Left cardiac atrium (tissue), 4 donors: ENCODE measurements at places on chromosomes 7 and 10. TPM values are rescaled to one million over a fixed set of nuclear protein-coding genes. Genes with fewer than 3 reads are reported as not detected.

DNA sequence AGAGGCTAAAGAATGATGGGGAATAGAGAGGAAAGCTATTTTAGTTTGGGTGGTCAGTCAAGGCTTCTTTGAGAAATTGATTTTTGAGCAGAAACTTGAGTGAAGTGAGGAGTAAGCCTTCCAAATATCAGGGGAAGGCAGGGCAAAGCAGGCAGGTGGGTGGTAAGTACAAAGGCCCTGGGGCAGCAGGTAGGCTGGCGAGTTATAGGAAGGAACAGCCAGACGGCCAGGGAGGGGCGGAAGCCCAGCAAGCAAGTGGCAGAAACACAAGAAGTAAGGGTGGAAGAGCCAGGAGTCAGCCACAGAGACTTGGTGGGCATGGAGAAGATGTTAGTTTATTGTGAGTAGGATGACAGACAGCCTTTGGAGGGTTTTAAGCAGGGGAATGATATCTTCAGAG, 34.9 kb downstream of the VWA2 start:
- DNase-seq, result no peak

DNA sequence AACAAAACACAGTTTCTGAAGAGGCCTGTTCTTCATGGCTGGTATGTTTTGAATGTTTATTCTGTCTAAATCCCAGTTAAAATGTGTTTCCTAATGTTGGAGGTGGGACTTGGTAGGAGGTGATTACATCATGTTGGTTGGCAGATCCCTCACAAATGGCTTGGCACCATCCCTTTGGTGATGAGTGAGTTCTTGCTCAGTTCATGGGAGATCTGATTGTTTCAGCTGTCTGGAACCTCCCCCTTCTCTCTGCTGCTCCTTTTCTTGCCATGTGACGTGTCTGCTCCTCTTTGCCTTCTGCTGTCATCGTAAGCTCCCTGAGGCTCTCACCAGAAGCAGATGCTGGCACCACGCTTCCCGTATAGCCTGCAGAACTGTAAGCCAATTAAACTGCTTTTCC, 383.6 kb upstream of the TPK1 start:
- no peak for DNase-seq

- no peak for DNase-seq
These were observed 83.6 kb downstream of the NRCAM start for GRCh38 chr7:108372618-108373017.

- peak; percentile 63 for DNase-seq
These were observed 249.2 kb downstream of the SFMBT2 start for GRCh38 chr10:7161484-7162250.

Gene COBL
- 28.1 TPM for total RNA-seq

Gene IRF5
- total RNA-seq, result 4.6 TPM

GRCh38 chr7:5578495-5578894, 154.9 kb upstream of the TNRC18 start:
- no peak for DNase-seq

DNA sequence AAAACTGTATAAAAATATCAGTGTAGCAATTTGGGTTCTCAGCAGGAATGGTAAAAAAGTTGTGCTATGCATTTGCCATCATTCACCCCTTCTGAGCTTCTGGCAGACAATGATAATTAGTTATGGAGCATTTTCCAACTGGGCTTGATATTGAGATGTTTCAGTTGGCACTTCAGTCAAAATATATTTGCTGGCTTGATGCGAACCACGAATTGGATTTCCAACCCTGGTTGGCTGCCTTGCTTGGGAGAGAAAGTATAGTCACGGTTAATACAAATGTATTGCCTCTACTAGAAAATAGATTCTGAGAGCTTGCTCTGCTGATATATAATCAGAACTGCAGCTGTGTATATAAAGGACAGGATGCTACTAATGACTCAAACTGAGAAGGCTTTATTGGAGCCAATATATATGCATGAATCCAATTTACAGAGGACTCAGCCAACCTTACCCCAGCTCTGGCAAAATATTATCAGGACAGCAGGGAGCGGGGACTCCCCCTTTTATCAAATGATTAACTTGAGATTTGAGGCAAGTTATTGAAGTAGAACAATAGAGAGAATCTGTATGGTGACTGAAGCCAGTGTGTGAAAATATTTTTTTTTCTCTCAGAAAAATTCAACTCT, 219.8 kb upstream of the SMIM30 start:
- DNase-seq, result no peak

DNA sequence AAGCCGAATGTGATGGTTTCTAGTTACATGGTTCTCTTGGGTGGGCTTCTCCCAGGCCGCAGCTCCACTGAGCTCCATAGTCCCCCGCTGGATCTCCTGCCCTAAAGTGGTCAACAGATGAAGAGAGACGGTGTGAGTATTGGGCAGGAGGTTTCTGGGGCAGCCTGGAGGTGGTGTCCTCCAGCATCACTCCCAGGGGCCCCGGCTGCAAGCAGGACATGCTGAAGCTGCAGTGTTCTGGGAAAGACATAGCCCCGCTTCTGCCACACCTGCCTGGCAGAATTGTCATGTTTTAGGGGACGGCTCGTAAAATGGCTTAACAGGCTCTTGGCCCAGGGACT, 40.4 kb downstream of the CALML3 start:
- DNase-seq, result no peak

Gene ZNF488
- total RNA-seq, result not detected

- DNase-seq, result no peak
These were observed 63.1 kb downstream of the FZD1 start for GRCh38 chr7:91327346-91327745.

DNA sequence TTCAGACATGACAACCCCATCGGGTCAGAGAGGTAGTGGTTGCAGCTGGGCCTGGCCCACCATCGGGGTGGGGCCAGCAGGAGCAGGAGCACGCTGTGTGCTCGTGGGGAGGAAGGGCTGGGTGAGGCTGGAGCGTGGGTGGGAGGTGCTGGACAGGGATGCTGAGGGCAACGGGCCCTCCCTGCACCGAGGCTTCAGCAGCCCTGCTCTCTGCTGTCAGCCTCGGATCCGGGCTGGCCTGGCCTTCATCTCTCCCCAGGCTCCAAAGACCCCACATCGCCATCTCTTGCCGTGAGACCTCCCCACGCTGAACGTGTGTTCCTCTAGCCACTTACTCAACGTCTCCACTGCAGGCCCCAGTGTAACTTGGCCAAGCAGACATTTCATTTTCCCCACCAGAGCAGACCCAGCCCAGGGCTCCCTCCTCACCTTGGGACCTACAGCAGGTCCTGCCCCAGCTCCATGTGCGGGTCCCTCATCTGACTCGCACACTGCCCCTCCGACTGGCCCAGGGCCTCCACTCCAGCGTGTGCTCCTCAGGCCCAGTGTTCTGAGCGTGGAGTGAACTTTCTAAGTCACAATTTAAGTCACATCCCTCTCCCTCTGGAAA, 462.4 kb downstream of the DNAJB6 start:
- DNase-seq, result no peak

- DNase-seq, result no peak
These were observed 97.7 kb downstream of the CACNA2D1 start for GRCh38 chr7:82345886-82346285.

- DNase-seq, result no peak
These were observed 131.4 kb downstream of the VPS41 start for GRCh38 chr7:38777609-38778008.

GRCh38 chr10:77738496-77739158, 101.0 kb upstream of the KCNMA1 start:
- no peak for DNase-seq

Gene INSYN2A
- total RNA-seq, result not detected

- no peak for DNase-seq
These were observed 74.1 kb downstream of the VIPR2 start for GRCh38 chr7:159070431-159071148.

Gene VAX1
- not detected for total RNA-seq

Gene OLAH
- total RNA-seq, result 0.42 TPM

DNA sequence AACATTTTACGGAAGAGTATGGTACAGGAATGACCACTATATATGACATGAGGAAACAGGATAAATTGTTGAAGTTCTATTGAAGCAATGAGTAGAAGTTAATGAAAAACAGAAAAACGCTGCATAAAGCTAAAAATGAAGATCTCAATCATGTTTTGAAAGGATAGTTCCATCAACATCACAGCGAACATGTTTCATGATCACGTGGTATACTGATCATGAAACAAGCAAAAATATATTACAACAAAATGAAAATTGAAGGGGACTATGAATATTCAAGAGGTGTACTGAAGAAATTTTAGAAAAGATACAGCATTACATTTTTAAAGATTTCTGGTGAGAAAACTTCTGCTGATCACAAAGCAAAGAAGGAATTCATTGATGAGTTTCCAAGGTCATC, 45.9 kb upstream of the TAC1 start:
- DNase-seq, result no peak

DNA sequence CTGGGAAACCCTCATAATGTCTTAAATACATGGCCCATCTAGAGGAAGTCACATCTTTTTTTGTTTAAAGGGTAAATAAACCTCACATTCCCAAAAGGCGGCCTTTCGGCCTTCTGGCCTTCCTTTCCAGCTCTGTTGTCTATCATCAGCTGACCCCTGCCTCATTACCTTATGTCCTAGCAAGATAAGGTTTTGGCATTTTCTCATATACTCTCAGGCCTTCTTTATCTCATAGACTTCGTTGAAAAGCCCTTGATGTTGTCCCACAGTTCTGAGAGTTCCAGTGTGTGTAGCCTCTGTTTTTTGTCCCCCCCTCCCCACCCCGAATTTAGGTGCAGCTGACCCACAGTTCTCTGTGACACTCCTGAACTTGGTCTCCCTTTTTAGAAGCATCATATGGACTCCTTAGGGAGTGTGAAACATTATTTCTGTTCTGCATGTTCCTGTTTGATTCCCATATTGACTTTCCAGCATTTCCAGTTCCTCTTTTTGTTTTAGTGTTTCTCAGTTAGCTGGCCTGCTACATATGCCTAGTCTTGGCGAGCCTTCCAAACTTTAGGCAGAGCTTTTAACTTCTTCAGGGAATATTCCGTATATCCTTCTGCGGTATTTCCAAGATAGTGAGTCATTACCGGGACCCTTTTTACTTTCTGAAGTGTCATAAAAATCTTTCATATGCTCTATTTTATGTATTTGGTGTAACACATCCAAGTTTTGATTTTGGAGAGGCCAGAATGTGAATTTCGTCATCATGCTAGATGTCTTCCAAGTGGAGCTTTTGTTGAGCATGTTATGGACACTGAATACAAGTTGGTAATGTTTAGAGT, 138.5 kb downstream of the LRRC4 start:
- DNase-seq, result no peak

Gene ITIH5
- 20.4 TPM for total RNA-seq

Gene NCAPG2
- 6.4 TPM for total RNA-seq

DNA sequence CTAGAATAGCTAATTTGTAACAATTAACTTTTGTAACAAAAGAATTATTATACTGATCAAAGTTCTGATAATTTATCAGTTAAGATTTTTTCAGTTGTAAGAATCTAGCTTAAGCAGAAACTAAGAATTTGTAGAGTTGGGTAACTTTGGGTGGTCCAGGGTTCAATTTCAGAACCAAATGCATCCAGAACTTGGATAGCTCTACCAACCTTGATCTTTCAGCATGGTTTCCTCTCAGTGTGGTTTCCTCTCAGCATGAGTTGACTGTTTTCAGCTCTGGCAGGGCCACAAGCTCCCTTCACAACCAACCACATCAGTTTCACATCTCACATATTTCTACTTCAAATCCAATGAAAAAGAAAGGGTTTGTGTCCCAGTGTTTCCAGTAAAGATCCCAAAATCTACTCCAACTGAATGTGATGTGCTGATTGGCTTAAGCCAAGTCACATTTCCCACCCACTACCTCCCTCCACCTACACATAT, 3.3 kb upstream of the FAS start:
- DNase-seq, result no peak

GRCh38 chr10:49074836-49075682, 40.3 kb downstream of the VSTM4 start:
- no peak for DNase-seq

DNA sequence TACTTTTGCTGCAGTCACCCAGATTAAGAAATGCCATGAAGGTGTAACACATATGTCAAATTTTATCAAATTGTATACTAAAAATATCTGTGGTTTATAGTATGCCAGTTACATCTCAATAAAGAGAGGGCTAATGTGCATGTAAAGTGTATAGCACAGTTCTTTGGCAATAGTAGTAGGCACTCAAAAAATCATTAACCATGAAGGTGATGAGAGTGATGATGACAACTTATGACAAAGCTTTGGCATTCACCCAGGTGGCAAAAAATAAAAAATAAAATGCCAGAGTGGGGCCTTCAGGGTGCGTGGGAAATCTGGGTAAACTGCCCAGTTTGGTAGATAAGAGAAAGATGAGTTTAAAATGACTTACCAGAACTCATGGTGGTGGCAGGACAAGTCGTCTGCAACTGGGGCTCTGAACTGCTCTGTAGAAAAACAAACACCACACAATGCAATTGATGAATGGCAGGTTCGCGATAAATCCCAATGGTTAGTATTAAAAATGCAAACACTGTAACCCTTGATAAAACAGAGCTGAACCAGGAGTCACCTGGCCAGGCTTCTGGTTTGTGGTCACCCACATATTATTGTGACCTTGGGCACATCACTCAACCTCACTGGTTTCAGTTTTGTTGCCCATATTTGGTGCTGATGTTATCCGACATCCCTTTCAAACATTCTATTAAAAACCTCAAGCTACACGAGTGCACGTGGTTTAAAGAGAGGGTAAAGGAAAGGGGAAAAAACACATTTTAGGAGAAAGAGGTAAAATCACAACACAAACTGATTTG, 120.2 kb downstream of the SORBS1 start:
- DNase-seq, result no peak

Gene EIF4EBP2
- 101 TPM for total RNA-seq

DNA sequence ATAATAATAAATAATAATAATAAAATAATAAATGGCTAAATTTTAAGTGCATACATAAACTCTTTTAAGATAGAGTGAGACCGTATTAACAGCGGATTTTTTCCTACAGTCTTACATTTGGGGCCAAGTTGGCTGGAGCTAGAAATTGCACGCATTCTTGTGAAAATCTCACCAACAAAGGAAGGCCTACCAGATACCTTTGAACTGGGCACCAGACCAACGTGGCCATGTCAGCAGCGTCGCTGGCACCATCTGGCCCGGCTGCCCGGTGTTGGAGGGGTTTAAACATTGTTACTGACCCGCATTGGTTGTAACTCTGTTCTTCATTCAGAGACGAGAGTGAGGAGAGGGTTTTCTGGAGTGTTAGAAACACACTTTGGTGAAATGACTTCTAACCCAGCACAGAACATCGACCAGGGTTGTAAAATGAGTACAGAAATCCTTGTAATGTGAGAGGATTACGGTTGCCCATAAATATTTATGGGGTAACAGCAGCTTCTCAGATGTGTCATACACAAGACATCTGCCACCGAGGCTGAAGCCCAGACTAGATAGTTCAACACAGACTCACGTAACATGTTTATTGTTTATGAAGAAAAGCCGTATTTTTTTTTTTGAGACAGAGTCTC, 34.6 kb upstream of the UNCX start:
- no peak for DNase-seq
